ENCODE measurements at places on chromosomes 1 and 21.

DNA sequence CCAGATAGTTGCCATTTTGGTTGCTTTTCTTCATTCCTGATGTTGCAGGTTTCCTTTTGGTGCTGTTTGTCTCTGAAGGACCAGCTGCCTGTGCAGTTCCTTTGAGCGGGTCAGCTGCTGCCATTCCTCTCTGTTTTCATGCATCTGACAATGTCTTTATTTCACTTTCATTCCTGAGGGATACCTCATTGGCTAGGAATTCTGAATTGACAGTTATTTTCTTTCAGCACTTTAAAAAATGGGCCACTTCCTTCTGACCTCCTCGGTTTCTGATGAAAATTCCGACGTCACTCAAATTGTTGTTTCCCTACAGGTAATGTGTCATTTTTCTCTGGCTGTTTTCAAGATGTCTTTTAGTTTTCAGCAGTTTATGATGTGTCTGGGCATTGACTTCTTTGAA, 24.8 kb downstream of the CCSAP start:
- no peak for DNase-seq

DNA sequence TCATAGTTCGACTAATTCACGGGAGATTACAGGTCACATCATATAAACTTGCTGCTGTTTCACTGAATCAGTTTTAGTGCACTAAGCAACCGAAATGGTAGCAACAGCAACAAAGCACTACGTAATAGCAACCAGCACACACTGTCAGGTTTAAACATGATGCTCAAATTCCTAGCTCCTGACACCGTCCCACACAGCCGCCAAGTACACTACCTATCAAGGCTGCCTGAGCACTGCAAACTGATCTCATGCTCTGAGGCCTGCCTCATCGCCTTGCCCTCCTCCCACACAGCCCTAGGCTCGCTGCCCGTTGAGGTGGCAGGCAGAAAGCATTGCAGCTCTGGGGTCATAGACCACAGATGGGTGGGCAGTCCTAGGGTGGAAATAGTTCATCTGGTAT, 12.4 kb downstream of the LAMC2 start:
- DNase-seq, result no peak

- DNase-seq, result no peak
Observed at GRCh38 chr1:215895276-215895675, 328.2 kb downstream of the KCTD3 start.

- no peak for DNase-seq
Observed at GRCh38 chr1:52707927-52708655, 9.9 kb upstream of the COA7 start.

- DNase-seq, result no peak
Observed at GRCh38 chr1:155196103-155196892, 11.4 kb downstream of the THBS3 start.

GRCh38 chr1:112723511-112723839, 8.3 kb upstream of the PPM1J start:
- no peak for DNase-seq

- DNase-seq, result no peak
Observed at GRCh38 chr1:86993269-86993985, 79.0 kb downstream of the HS2ST1 start.

- no peak for DNase-seq
Observed at GRCh38 chr1:1182491-1183220, 9.0 kb downstream of the TTLL10 start.

DNA sequence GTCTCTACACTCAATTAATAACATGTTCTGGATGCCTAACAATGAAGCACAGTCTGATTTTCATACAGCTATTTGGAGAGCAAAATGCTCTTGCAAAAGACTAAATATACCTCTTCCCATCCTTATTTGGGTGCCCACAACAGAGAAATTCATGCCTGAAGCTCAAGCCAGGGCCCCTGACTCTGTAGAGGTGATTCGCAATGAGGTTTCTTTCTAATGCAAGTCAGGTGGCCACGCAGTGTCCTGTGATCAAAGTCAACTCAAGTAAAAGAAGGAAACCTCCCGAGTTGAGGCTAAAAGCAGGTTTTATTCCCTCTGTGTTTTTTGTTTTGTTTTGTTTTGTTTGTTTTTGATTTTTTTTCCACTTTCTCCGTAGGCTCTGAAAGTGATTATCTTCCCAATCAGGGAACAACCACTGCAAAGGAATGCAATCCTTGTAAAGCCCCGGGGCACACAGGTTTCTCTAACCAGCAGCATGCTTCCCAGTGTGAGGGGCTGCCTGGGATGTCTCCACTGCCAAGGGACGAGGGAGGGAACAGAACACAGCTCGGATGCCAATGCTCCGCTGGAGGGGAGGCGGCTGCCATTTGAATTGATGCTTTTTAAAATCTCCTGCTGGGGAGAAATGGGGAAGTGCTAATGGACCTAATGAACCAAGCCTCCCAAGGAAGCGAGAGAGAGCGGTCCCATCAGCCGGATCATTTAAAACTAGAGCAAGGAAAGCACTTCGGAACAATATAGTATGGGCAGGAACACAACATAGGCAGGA, 73.8 kb upstream of the SSX2IP start:
- no peak for DNase-seq

- no peak for DNase-seq
Observed at GRCh38 chr1:2427976-2428375, 15.6 kb upstream of the PEX10 start.

DNA sequence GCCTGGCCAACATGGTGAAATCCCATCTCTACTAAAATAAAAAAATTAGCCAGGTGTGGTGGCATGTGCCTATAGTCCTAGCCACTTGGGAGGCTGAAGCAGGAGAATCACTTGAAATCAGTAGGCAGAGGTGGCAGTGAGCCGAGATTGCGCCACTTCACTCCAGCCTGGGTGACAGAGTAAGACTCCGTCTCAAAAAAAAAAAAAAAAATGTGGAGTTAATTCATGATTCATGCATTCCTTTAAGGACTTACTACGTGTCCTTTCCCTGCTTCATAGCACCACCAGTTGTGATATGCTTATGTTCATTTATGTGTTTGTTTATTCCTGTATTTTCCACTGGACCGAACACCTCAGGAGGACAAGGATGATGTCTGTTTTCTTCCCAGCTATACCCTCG, 12.7 kb upstream of the PRELP start:
- DNase-seq, result no peak

DNA sequence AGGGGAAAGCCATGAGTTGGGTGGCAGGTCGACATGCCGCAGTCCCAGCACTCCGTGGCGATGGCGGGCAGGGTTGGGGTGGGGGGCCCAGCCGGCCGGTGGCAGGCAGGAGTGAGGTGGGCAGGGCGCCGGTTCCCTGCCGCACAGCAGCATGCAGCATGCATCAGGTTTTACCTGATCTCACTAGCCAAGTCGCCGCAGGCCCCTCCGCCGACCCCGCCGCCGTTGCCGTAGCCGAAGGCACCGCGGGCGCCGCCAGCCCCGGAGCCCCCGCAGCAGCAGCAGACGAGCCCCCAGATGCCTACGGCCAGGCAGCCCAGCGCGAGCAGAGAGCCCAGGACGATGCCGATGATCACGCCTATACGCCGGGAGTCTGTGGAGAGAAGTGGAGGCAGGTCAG, 6.7 kb downstream of the VSIG8 start:
- DNase-seq, result no peak

GRCh38 chr1:4797429-4797828, 143.0 kb downstream of the AJAP1 start:
- DNase-seq, result no peak

Data from CD4-positive, alpha-beta T cell treated with Interleukin-2 at 100 ng/mL for 4 hours (primary cell).